ENCODE measurements at places on chromosomes 5 and 9.

GRCh38 chr5:155260798-155261197, 247.2 kb downstream of the KIF4B start:
- DNase-seq: no peak

DNA sequence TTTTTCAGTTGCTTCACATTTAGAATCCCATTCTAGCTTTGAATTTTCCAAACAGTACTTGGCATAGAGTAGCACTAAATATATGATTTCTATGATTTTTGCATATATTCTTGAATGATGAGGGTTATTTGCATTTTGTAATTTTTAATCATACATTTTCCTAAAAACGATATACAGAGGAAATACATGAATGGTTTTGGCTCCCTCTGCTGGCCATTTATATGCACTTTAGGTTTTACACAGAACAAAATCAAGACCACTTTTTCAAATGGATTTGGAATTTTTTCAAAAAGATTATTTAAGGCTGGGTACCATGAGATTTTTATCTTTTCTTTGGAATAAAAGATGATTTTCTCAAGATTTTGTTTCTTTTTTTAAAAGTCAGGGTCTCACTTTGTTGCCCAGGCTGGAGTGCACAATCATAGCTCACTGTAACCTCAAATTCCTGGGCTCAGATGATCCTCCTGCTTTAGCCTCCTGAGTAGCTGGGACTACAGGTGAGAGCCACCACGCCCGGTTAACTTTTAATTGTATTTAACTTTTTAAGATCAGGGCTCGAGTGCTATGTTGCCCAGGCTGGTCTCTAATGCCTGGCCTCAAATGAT, 16.7 kb upstream of the COMMD10 start:
- DNase-seq: no peak

DNA sequence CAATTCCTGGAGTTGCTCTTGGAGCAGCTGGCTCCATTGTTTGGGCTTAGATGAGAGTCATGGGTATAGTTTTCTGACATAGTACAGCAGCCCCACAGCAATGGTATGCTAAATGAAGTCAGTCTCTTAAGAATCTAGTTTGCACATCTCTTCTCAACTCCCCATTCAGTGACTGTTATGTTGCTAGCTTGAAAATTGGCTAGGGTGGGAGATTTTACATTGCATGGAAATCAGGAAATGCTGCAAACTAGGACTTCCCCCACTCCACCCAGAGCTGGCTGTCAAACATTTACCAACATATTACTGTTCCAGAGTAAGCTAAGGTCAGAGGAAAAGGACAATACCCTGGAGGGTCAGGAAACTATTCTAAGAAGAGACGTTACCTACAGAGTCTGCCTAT, 17.6 kb upstream of the FCHO2 start:
- DNase-seq: no peak

- DNase-seq: no peak
Observed at GRCh38 chr5:157665467-157666070, 5.8 kb upstream of the C5orf52 start.

DNA sequence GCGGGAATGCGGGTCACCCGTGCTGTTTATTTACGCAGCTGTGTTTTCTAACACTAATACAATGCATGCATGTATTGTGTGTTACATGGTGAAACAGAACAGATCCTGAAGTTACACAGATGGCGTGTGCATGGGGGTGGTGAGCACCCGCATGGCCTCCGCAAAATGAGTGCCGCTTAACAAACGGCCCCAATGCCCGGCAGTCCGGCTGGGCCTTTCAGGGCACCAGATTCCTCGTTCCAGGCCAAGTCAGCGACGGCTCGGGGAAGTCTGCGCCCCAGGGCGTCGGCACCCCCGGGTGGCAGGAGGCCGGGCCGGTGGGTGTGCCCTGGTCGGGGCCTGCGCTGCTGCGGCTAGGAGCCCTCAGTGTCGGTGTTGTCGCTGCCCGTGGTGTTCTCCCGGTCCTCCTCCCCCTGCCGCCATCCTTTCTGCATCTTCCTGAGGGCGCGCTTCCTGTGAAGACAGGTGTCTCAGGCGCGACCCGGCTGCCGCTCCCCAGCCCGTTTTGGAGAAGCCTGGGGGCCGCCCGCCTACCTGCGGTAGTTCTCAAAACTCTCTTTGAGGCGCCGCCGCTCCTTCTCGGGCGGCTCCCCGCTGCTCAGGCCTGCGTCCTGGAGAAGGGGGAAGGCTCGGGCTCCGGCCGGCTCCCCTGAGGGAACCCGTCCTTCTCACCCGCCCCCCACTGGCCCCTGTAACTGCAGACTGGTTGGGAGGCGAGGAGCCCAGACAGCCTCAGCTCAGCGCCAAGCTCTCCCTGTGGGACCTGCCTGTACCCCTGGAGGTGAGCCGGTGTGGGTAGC, 605 bp upstream of the DNLZ start:
- DNase-seq: no peak

DNA sequence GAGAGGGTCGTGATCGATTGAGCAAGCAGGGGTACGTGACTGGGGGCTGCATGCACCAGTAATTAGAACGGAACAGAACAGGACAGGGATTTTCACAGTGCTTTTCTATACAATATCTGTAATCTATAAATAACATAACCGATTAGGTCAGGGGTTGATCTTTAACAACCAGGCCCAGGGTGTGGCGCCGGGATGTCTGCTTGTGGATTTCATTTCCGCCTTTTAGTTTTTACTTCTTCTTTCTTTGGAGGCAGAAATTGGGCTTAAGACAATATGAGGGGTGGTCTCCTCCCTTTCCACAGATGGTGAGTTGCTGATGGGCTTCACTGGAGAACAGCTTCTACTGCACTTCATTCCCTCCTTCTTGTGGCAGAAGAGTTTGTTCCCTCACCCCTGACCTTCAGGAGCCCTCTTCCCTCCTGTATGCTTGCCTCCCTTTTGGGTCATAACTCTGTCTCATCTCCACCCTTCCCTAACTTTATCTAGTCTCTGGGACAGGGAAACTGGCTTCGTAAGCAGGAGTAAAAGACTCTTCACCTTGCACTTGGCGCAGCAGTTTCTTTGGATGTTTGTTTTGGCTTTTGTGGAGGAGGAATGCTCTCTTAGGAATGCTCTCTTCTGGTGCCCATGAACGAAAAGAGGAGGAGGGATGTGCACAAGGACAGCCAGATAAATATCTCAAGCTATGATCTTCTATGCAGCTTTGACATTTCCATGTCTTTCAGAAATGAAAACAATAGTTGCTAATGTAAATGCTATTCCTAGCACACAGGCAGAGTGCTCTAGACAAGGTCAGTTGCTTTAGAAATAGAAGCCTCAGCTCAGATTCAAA, 139.8 kb upstream of the RPS23 start:
- DNase-seq: no peak

DNA sequence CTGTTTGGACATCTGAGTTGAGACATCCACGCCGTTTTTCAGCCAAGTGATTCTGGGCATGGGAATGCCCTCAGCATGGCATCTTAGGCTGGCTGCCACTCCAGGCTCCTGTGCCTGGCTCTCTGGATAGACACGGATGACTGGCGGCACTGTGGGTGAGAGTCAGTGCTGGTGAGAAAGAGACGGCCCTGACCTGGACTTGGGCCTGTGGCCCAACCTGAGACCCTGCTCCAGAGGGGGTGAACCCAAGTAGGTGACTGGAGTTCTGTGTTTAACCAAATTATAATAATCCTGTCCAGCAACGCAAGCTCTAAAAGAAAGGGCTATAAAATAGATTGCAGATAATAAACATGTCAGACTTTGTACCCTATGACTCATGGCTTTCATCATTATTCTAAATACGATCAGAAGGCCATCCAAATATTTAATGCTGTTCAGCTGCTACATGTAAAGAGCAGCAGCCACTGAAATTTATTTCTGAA, 173.9 kb downstream of the HSPA4 start:
- no peak for DNase-seq

- DNase-seq: no peak
Observed at GRCh38 chr9:124260769-124261603, 3.2 kb downstream of the NEK6 start.

DNA sequence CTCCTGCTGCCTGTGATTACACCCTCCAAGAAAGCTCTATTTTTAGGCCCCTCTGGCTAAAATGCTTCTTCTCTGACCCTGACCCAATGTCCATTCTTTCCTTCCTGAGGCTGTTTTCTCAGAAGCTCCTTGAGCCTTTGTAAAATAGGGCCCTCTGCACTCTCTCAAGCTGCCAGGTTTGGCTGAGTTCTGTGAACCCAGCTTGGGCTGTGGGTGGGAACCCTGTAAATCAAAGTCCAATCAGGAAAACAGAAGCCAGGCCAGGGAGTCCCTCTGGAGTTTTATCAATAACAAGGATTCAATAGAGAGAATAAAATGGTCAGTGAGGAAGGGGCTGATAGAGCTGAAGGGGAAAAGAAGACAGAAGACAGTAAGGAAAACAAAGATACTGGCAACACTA, 43.7 kb upstream of the ERCC6L2 start:
- no peak for DNase-seq

- no peak for DNase-seq
Observed at GRCh38 chr5:36279054-36279698, 22.5 kb downstream of the RANBP3L start.

GRCh38 chr9:71684566-71684965, 83.7 kb downstream of the CEMIP2 start:
- DNase-seq: no peak

DNA sequence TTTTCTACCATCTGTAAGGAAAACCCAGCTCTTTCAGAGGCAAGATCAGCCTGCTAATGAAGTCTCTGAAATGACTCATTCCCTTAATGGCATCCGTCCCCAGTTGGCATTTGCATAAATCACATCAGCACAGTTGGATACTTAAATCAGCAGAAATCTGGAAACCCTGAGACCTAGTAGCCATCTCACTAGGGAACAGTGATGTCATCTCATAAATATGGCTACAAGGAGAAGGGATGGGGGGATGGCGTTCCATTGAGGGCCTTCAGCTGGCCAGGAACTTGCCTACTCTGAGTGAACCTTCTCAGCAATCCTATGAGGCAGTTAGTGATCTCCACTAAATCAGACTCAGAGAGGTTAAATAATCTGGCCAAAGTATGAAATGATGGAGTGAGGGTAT, 81.8 kb downstream of the CMYA5 start:
- no peak for DNase-seq

DNA sequence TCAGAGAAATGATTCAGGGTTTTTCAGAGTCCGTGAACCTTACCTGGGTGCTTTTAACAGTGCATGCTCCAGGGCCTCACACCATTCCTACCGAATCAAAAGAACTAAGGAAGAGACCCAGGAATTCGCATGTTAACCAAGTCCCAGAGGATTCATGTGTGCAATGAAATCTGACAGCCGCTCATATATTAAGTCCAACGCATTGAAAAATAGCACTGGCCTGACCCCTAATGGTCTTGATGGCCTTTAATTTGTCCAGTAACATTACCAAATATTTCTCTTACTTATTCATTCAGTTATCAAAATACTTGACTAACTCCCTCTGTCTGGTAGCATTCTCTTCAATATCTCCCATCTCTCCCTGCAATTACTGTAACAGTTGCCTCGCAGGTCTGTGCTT, 55.0 kb upstream of the MARCHF11 start:
- no peak for DNase-seq

- DNase-seq: no peak
Observed at GRCh38 chr9:137971477-137972138, 94.0 kb downstream of the CACNA1B start.

DNA sequence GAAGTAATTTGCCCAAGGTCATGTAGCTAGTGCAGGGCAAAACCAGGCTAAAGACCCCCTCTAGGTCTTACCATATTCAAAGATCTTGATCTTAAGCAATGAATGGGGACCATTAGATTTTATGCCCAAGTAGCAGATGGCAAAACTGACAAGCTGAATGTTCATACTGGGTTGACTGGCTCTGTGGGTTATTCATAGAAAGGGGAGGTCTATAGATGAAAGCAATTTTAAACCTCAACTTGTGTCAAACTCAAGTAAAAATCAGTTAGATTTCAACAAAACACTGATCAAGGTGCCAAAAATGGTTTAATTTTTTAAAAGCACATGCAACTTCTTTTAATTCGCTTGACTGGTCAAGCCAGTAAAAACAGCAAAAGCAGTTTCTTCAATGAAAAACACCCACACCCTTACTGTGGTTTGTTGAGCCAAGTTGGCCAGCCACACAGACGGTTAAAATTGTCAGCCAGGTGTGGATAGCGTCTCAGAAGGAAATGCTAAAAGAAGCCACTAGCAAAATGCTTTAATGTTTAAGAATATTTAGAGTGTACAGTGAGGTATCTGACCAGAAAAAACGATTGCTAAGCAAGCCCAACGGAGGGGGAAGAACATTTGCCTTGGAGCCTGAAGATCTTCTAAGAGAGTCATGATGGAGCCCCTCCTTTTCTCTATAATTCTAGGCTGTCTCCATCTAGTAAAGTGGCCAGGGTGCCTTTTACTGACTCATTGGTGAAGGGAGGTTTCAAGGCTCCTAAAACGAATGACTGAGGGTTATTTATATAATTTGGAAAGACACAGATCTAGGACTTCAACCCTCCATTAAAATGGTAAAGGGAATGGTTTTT, 539.6 kb upstream of the CLINT1 start:
- DNase-seq: no peak

GRCh38 chr5:91478096-91478495, 95.0 kb upstream of the ARRDC3 start:
- DNase-seq: no peak

GRCh38 chr5:132865668-132866341, 464 bp downstream of the GDF9 start:
- DNase-seq: no peak

- DNase-seq: no peak
Observed at GRCh38 chr9:129701549-129701948, 36.1 kb downstream of the PRRX2 start.

DNA sequence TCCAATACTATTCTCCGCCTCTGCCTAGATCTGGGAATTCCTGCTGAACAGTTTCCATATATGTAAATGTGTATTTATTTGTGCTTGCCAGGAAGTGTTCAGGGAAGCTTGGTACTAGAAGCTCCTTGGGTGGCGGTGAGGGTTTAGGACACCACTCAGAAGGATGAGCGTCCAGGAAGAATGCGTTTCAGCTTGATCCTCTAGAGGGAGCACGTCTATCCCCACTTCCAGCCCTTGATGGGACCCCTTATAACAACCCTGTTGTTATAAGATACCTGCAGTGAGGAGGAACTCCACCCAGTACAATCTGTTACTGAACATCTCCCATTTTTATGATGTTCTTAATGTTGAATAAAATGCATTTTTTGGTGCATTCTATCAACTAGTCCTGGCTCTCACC, 88.9 kb downstream of the CYFIP2 start:
- DNase-seq: no peak

GRCh38 chr9:108197899-108198298, 657.9 kb downstream of the ACTL7B start:
- no peak for DNase-seq

DNA sequence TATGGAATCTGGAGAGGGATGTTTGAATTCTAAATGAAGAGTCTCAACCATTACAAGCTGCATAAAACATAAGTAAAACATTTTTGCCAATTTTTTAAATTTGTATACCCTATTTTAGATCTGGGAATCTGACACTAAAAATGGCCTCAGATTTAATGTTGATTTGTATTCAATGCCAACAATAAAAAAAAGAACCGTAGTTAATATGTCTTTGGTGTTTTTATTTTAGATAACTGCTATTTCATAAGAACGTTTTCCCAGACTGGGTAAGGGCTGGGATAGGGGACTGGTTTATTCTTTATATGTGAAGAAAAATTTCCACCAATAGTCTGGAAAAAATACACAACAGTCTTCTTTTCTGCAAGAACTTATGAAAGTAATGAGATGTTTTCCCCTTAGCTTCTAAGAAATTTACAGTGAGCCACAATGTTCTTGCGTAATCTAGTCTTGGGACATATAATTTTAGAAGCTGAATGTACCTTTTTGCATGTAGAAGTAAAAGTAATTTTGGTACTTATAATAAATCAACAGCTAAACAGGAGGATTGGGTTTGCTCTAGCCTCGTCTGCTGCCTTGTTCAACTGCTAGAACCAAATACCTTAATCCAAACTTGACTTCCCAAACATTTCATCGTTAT, 244.6 kb upstream of the EFNA5 start:
- no peak for DNase-seq

GRCh38 chr9:107935931-107936330, 446.4 kb upstream of the KLF4 start:
- DNase-seq: no peak

Data from stimulated activated CD4-positive, alpha-beta T cell treated with anti-CD3 and anti-CD28 coated beads, Interleukin-15, amount 100 ng/mL, for 1 hour (primary cell).